ENCODE measurements at places on chromosomes 11 and 22.

DNA sequence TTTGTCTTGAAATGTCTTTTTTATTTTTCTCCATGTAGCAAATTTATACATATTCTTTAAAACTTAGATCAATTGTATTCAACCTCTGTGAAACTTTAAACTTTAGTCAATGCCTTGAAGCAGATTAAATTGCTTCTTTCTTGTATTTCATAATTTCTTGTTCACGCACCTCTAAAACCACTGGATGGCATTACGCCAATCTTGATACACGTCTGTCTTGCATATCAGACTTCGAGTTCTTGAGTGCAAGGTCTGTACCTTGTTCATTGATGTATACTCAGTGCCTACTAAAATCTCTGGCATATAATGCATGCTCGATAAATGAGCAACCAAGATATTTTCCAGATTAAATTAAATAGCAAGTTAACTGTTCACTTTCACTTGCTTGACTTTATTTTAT lies 236.8 kb downstream of the CASP12 start:
- DNase-seq, result no peak

GRCh38 chr11:66264914-66265313 lies 3.5 kb upstream of the RAB1B start:
- DNase-seq, result no peak

- DNase-seq, result no peak
Measured at GRCh38 chr11:33703788-33704187, 3.2 kb upstream of the C11orf91 start.

- DNase-seq, result no peak
Measured at GRCh38 chr11:118148240-118148639, 4.4 kb downstream of the SCN4B start.

- DNase-seq, result no peak
Measured at GRCh38 chr22:25382762-25383161, 163.3 kb downstream of the CRYBB2 start.

- DNase-seq, result no peak
Measured at GRCh38 chr11:99351624-99352023, 330.9 kb downstream of the CNTN5 start.

All from CD4-positive, CD25-positive, alpha-beta regulatory T cell (primary cell).